ENCODE measurements at places on chromosomes 16 and 17.

GRCh38 chr17:55117164-55117563, 147.6 kb upstream of the HLF start:
- DNase-seq, result no peak

GRCh38 chr16:53901408-53901807, 197.5 kb downstream of the FTO start:
- no peak for DNase-seq

DNA sequence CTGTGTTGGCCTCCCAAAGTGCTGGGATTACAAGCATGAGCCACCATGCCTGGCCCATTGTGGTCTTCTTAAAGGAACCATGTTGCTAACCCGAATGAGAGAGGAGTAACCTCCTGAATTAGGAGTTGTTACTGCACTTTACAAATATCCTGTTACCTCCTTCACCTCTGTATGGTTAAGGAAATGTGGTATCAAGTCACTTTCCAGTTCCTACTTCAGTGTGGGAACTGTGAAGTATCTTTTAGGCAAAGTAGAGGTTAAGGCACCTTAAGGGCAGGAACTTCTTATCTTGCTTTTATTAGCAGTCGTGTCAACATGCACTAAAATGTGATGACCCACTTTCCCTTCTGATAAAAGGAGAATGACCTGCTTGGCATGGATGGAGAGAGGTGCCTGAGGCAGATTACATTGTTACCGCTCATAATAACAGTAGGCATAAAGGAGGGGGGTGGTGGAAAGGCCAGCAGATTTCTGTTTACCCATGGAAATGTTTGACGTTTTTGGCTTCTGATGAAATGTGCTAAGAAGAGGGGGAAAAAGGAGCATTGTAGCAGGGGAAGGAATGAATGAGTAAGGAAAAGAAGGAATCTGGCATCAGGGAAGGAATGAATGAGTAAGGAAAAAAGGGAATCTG, 28.5 kb downstream of the FTO start:
- no peak for DNase-seq

GRCh38 chr16:56576585-56577299, 11.9 kb downstream of the MT4 start:
- DNase-seq, result peak; percentile 84

DNA sequence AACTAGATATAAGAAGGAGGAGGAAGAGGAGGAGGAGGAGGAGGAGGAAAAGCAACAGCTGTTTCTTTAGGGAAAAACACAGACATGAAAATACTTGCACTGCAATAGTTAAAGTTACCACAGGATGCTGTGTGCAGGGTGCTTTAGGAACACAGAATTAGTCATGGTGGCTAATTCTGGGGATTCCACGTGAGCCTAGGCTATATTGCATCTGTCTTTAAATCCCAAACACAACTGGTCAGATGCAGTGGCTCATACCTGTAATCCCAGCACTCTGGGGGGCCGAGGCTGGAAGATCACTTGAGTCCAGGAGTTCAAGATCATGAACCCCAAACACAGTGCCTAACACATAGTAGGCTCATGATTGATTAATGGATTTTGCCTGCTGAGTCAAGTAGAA, 155.3 kb upstream of the C16orf82 start:
- no peak for DNase-seq

DNA sequence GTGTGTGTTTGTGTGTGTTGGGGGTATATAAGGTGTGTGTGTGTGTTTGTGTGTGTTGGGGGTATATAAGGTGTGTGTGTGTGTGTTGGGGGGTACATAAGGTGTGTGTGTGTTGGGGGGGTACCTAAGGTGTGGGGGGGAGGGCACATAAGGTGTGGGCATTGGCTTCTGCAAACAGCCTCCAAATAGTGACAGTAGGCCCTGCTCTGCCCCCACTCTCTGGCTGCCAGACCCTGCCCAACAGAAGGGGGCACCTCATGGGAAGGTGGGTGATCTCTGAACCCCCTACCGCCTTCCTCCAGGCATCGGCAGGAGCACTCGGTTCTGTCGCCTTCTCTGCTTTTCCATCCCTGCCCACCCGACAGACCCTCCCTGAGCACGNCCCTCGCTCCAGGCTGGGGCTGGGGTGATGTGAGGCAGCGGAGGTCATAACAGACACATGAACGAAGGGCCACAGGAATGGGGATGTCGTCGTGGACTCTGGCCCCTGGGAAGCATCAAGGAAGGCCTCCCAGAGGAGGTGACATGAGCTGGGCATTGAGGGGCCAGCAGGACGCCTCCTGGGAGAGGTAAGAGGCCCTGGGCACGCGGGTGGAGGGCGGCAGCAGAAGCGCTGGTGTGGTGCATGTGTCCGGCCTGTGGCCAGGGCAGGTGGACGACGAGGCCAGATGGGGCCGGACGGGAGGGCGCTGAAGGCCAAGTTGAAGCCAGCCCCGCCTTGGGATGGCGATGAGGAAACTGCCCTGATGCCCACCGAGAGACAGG, 136.6 kb upstream of the RPH3AL start:
- no peak for DNase-seq

DNA sequence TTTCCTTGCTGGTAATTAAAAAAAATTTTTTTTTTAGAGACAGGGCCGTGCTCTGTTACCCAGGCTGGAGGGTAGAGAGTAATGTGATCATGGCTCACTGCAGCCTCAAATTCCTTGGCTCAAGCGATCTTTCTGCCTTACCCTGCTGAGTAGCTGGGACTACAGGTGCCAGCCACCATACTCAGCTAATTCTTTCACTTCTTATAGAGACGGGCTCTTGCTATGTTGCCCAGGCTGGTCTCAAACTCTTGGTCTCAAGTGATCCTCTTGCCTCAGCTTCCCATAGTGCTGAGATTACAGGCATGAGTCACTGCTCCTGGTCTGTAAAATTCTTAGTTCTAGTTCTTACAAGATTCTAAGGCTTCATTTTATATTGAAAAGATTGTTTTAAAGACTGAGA, 11.1 kb downstream of the SMIM36 start:
- no peak for DNase-seq

DNA sequence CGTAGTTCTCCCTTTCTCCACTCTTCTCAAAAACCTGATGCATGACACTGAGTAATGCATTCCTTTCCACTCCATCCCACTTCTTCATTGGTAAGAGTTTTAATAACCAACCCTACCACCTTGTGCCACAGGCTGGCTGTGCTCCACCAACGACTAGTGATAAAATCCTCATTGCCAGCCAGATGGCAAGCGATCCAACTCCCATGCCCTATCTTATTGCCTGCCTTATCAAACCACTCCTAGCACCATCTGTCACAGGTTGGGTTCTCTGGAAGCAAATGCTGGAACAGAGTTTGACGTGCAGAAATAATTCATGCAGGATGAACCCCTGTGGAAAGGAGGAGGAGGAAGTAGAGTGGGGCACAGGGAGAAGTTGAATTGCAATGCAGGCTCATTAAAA, 99.5 kb downstream of the CHD9NB start:
- no peak for DNase-seq
